ENCODE measurements at places on chromosomes 1 and 21.

DNA sequence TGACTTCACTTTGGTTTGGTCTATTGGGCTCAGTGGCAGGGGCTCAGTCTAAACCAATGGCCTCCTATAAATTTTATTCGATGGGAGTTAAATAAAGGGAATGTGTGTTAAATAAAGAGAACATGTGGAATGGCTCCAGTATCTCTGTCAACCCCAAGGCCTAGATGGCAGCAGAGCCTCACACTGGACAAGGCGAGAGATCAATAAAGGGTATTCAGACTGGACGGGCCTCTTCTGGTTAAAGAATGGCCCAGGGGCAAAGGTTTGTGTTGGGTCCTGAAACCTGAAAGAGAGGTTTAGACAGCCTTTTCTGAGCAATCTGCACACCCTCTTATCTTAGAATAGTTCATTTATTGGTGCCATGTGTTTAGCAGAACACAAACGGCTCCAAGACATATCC is 34.7 kb downstream of the SH3BP5L start:
- DNase-seq = no peak

DNA sequence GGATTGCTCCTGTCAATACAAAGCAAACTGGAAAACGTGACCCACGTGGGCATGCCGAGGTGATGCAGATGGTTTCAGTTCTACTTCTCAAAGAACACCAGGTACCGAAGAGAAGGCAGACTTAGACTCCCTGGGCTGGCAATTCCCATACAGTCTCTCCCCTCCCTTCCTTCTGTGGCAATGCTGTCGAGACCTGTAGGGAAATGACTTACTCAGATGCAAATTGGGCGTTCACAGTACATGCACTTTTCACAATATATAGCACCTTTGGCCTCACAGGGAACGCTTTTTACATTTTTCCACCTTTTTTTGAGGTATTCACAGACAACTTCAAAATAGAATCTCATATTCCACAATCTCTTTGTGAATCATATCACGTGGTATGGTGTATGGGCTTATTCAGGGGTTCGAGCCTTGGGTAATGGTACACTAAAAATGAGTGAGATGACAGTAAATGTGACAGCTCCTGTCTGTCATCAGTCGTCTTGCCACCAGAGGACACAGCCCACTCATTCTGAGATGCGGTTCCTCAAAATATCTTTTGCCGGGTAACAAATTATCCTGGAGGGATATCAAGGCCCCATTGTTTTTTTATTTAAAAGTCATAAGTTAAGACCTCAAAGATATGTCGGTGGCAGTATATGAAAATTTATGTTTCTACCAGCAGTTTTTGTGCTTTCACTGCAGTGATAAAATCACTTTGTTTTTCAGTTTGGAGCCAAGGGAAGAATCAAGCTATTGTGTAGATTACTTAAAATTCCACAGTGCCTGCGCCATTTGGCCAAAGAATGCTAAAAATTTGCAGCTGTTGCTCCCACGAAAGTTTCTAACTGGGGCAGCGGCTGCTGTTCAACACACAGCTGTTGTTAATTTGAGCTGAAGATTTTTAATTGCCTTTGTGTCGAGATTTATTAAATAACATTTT is 168.4 kb downstream of the ZZZ3 start:
- no peak for DNase-seq

GRCh38 chr1:213179784-213180183 is 128.7 kb downstream of the RPS6KC1 start:
- DNase-seq = no peak

DNA sequence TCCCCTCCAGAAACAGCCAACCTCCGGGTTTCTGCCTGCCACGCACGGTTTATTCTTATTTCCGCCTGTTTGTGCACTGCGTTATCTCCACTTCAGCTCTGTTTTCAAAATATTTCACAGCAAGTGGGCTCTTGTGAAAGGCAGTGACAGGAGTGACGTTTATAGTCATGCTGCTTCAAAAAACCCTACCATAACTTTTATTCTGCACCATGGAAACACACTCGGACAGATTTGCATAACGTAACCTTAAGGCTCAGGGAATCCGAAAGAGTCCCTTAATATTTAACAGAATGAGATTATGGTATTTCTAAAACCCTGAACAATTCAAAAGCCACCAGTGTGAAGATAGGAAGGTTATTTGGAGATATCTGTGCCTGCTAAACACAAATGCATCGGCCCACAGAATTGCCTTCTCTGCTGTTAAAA is 782 bp upstream of the SDE2 start:
- DNase-seq = no peak

DNA sequence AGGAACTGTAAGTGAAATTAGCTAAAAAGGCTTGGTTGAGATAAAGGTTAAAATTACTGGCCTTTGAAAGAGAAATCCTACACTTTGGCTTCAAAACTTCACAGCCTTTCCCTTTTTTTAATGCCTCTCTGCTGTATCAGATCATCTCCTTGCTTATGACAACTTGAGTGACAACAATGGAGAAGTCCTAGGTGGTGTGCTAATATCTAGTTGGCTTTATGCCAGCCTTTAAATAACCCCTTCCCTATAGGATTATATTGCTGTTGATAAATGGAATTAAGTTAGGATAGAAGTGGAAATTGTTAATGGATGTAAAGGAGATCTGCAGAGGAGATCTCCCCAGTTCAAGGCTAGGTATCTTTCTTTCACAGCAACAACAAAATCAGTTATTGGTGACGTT is 130.2 kb upstream of the ATP1B1 start:
- no peak for DNase-seq

Measured in activated naive CD4-positive, alpha-beta T cell (primary cell).